ENCODE measurements at places on chromosomes 1 and 21.

DNA sequence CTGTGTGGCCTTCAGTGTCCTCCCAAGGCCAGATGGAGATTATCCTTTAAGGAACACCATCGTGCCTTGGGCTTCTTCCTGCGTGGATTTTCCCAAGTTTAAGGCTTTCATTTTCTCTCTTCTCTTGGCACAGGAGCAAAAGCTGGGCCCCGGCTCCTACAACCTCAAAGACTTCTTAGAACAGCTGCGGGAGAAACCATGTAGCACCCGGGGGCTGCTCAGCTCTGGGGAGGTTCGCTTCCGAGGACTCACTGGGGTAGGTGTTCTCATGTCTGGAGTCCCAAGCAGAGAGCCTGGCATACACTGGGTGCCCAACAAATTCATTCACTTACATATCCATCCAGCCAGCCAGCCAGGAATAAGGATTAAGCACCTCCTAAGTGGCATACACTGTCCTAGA is 6.6 kb upstream of the TTC22 start:
- no peak for DNase-seq

- DNase-seq: no peak
These were observed 59.8 kb upstream of the GNG12 start for GRCh38 chr1:67893126-67893495.

DNA sequence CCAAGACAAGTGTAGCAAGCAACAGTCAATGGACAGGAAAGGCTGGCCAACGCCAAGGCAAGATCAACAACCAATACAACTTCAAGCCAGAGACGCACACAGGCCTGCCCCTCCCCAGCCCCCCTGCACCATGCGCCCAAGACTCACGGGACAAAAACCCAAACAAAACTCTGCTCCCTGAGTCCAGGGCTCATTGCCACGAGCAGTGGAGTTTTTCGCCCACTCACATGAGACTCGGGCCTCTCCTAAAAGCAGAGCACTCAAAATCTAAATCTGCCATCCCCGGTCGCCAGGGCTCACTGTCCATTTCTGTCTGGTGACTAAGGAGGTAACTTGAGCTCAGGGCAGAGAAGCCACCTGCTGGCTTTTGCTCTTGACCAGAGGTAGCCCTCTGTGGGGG is 174.8 kb downstream of the CLIC6 start:
- no peak for DNase-seq

DNA sequence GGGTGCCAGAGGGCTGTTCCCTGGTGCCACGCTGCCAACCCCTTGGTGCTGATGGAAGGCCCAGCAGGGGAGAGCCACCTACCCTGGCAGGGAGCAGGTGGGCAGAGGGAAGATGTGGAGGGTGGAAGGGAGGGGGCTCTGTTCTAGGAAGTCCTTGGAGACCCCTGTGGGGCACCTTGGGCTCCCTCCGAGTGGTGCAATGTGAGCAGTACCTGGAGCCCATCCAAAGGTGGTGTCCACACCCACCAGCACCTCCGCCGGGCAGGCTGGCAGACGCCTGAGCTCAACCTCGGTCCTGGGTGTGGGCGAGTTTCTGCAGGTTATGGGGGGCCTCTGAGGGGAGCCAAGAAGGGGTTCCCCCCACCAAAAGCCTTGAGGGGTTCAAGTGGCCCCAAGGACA is 11.3 kb upstream of the DNMT3L start:
- DNase-seq: no peak

DNA sequence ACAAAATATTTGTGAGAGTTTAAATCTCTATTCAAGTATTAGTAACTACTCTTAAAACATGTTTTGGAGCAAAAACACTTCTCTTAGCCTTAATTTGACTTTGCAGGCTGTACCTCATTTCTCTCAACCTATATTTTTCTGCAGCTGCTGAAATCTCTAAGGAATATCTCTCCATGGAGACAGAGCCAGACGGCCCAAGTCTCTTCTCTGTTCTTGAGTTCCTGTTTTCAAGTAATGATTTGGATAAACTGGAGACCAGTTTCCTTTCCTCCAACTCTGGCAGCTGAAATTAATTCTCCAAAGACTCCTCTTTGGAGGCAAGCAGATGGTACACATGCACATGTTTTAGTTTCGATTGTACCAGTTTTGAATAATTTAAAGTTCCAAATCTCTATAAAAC is 659.7 kb upstream of the NEGR1 start:
- no peak for DNase-seq

DNA sequence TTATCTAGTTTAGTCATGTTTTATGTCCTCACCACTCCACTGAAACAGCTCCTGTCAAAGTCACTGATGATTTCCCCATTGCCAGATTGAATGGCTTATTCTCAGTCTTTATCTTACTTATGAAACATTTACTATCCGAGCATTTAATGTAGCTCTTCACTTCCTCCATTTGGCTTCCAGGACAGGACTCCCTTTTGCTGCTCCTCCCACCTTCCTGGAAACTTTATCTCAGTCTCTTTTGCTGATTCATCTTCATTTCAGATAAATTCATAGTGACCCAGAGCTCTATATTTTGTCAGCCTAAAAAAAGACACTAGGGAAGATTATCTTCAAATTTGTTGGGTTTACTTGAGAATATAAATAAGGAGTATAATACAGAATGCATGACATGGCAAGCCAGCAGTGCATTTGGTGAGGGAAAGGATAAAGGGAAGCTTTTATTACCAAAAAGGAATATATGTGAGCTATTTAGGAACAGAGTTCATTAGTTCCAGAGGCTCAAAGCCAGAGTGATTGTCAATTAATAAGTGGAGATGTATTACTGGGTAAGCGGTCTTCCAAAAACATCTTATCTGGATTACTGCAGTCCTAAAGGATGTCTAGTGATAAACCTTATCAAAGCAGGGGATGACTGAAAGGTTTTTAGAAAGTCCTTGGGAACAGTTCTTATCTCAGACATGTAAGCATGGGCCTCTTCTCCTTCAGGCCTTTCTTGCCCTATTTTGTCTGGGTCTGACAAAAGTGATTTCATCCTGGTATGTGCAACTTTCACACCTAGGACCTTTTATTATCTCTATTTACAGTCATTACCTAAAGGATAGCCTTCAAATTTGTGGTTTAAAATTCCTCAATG is 25.6 kb downstream of the IL23R start:
- no peak for DNase-seq

DNA sequence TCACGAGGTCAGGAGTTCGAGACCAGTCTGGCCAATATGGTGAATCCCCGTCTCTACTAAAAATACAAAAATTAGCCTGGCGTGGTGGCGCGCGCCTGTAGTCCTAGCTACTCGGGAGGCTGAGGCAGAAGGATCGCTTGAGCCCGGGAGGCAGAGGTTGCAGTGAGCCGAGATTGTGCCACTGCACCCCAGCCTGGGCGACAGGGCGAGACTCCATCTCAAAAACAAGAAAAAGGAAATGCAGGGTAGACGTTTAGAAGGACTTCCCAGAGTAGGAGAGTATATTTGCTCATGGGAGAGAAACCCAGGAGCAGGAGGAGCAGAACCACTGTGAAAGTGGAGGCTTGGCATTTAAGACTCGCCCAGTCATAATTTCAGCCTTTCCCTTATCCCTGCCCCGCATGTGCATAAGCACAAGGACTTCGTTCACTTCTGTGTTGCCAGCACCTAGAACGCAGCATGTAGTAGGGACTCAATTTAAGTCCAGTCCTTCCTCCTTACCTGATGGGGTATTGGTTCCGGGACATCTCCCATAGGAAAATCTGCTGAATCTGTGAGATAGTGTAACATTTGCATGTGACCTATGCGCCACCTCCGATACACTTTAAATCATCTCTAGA is 5.2 kb upstream of the MEF2D start:
- DNase-seq: no peak

DNA sequence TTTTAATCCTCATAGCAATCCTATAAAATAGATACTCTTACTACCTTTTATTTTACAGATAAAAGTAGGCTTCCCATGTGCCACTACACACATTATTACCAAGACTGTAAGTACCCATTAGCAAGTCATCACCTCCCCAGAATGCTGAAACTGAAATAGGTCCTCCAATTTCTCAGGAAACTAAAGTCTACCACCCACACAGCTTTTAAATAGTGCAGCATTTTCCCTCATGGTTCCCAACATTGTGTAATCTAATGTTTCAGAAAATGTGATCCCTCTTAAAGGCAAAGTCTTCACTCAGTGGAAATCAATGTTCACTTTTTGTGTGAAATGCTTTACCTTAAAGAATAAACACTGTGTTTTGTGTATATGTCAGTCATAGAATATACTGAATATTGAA is 356.5 kb downstream of the GPATCH2 start:
- no peak for DNase-seq
